Motor neuron (in vitro differentiated cells): ENCODE measurements at places on chromosomes 11 and 22.

GRCh38 chr22:26592421-26592891, 2.5 kb upstream of the TPST2 start:
- no peak for ATAC-seq

GRCh38 chr22:47327241-47327640, 564.8 kb downstream of the TBC1D22A start:
- no peak for ATAC-seq

- no peak for ATAC-seq
Observed at GRCh38 chr11:6650980-6651379, 4.6 kb downstream of the DCHS1 start.

DNA sequence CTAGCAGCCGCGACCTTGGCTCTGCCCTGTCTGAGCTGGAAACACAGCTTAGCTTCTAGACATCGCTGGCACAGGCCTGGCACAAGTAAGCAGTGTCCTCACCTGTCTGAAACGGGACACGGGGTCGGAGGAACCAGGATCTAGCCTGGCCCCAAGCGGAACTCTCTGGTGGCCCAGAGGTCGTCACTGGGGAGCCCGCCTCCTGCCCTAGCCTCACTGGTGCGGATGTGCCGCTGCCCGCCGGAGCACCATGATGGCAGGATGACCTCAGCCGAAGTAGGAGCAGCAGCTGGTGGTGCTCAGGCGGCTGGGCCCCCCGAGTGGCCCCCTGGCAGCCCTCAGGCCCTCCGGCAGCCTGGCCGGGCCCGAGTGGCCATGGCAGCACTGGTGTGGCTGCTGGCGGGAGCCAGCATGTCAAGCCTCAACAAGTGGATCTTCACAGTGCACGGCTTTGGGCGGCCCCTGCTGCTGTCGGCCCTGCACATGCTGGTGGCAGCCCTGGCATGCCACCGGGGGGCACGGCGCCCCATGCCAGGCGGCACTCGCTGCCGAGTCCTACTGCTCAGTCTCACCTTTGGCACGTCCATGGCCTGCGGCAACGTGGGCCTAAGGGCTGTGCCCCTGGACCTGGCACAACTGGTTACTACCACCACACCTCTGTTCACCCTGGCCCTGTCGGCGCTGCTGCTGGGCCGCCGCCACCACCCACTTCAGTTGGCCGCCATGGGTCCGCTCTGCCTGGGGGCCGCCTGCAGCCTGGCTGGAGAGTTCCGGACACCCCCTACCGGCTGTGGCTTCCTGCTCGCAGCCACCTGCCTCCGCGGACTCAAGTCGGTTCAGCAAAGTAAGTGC, 871 bp downstream of the SLC35E4 start:
- no peak for ATAC-seq

DNA sequence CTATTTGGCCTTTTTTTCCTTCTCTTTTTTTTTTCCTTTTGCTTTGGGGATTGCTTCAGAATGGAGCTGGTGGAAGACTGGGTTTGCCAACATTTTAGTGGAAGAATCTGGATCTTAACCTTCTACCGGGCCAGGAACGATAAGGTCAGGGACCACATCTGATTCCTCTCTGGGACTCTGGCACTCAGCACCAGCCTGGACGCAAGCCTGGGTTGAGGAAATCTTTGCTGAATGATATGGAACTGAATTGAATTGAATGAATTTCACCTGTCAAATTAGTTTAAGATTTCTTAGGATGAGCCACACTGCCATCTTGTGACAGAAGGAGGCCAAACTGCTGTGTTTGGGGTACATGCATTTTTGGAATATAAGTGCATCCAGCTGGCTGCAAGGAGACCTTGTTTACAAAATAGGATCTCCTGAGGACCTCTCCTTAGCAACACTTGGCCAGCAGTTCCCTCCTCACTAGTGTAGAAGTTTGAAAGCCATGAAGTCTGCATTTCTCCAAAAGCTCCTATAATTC, 30.4 kb downstream of the TPBGL start:
- ATAC-seq = no peak

DNA sequence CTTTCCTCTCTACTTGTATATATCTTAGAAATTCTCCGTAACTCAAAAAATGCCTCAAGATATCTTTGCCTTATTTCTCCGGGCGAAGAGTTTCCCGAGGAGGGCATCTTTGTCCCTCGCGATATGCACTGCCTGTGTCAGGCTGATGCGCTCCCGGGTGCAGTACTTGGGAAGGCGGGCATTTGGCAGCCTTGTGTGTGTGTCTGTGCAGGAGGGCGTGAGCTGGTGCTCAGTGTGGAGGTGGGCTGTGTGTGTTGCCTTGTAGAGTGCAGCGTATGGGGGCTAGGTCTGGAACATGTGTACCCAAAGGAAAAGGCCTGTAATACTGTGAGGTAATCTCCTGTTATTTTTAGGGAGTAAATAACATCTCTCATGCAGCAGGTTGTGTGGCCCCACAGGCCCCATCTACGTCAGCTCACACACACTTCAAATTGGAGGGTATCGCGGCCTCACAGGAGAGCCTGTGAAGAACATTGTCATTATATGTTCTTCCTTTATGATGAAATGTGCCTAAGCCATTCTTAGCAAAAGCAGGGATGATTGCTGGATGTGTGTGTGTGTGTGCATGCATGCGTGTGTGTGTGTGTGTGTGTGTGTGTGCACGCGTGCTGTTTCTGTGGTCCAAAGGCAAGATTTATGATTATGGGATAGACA, 77.5 kb downstream of the KCNJ1 start:
- peak; percentile 22 for ATAC-seq

GRCh38 chr11:93838967-93839366, 11.5 kb downstream of the VSTM5 start:
- ATAC-seq = no peak

DNA sequence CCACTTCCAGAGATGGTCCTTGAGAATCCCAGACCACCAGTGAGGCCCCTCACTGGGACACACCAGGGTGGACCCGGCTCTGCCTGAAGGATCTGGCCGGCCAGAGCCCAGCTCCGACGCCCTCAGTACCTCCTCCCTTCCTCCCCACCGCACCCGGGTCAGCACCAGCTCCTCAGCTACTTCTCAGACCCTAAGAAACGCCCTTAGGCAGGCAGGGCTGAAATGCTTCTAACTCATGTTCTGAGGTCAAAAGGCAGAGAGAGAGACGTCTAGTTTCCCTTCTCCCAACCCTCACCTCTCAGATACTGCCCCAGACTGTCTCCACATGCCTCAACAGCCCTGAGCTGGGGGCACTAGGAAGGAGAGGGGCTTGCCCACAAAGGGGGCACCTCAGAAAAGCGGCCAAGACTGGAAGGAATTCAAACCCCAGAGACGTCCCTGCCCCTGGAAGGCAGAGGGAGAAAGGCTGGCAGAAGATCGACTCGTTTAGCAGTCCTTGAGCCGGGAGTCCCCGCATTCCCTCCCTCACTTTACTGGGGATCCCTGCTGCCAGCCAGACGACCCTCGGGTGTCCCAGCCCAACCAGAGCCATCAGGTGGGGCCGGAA, 539 bp downstream of the USH1C start:
- ATAC-seq = no peak

- no peak for ATAC-seq
Observed at GRCh38 chr22:35505399-35506258, 35.0 kb upstream of the RASD2 start.
